Eye (tissue), 1 donor: ENCODE measurements at places on chromosomes 12 and 14.
A peak's percentile ranks its signal among the peaks of the same experiment; 100 is the strongest.

DNA sequence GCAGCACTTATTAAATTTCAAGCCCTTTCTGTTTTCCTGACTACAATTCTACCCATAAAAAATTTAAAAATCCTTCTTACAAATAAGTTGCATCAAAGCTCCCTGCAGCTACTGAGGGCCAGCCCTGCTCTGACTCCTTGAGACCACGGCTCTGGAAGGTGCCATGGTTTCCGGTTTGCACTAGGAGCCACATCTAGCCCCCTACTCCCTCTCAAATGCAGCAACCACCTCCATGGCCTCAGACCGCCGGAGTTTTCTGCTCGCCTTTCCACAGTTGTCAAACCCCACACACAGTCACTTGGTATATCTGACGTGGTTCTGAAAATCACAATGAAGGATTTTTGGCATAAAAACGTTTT, 30.1 kb downstream of the P2RX4 start:
- no peak for DNase-seq

- peak; percentile 95 for DNase-seq
Observed at GRCh38 chr12:122123051-122123760, 44.6 kb downstream of the MLXIP start.

DNA sequence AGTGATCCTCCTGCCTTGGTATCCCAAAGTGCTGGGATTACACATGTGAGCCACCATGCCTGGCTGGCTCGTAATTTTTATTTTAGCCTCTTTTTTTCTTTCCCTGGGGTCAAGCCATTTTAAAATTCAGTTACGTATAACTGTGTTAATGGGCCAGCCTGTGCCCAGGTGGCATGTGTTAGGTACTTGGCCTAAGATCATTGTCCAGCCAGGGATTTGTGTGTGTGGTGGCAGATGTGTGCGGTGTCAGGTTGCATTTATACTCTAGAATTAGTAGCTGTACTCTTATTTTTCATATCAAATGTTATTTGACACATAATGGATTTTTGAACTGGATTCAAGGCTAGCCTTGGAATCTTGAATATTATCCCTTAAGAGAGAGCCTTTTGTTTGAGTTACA, 69.3 kb downstream of the FBXO34 start:
- no peak for DNase-seq

DNA sequence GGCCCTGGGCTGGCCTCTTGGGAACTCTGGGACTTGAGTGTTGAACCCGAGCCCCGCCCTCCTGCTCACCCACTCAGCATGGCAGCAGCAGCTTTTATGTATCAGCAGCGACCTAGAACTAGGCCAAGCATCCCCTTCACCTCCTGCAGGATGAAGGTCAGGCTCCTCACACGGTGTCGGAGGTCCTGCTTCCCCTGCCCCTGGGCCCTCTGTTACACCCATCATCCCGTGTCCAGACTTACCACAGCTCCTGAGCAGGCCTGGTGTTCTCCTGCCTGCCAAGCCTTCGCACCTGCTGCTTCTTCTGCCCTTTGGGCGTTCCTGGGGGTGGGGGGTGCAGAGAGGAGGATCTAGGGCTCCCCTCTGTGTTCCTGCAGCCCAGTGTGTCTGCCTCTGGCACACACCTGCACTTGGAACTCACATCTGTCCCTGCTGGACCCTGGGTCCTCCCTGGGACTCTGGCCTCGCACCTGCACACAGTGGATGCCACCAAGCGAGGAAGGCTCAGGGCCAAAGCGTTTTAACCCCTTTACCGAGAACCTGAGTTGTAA, 80.3 kb downstream of the PAPOLA start:
- DNase-seq, result no peak

- peak; percentile 69 for DNase-seq
Observed at GRCh38 chr12:92927436-92928281, 1.4 kb downstream of the EEA1 start.

GRCh38 chr12:53004178-53004577, 2.1 kb upstream of the EIF4B start:
- peak; percentile 19 for DNase-seq

- no peak for DNase-seq
Observed at GRCh38 chr12:80413462-80413861, 30.6 kb upstream of the PTPRQ start.

DNA sequence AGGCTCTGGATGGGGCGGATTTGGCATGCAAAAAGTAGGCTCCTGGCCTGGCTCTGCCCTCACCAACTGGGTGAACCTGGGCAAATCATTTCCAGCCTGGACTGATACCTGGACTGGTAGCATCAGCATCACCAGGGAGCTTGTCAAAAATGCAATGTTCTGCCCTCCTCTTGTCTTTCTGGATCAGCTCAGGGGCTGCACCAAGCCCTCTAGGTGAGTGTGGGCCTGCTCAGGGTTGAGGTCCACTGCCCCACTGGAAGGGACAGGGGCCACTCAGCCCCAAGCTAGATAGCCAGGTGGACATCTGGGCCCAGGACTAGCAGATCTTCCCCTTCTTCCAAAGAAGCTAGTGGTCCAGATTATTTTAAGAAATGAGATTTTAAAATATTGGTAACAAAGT, 99.6 kb downstream of the RBM19 start:
- DNase-seq, result no peak

- DNase-seq, result no peak
Observed at GRCh38 chr12:11769723-11770514, 120.4 kb downstream of the ETV6 start.

GRCh38 chr12:93706824-93707223, 29.6 kb downstream of the CRADD start:
- no peak for DNase-seq

- DNase-seq, result peak; percentile 75
Observed at GRCh38 chr14:58533446-58533845, 104.3 kb upstream of the DACT1 start.

GRCh38 chr12:120429368-120429767, 8.5 kb upstream of the COX6A1 start:
- DNase-seq, result no peak

GRCh38 chr14:92538412-92538985, 24.9 kb downstream of the RIN3 start:
- no peak for DNase-seq

GRCh38 chr14:51095854-51096823, 1.2 kb upstream of the TRIM9 start:
- no peak for DNase-seq

DNA sequence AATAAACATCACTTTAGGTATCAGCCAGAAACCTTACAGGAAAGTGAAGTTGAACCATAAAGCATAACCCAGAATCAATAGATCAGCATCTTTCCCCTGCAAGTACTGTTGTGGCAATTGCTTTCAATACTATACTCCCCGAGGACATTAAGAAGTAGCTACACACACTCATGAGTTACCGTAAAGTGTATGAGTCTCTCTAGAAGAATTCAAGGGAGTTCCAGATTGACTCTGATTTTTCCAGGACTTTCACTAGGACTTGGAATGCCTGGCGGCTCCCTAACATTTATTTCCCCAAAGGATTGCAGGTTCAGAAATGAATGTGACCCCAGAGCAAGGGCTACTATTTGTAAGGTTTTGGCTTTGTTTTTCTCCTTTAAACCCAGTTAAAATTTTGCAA, 465.4 kb upstream of the MDGA2 start:
- no peak for DNase-seq

- no peak for DNase-seq
Observed at GRCh38 chr12:73240110-73240509, 967.9 kb downstream of the TRHDE start.

- DNase-seq, result peak; percentile 38
Observed at GRCh38 chr12:46494424-46494823, 121.9 kb upstream of the SLC38A2 start.

DNA sequence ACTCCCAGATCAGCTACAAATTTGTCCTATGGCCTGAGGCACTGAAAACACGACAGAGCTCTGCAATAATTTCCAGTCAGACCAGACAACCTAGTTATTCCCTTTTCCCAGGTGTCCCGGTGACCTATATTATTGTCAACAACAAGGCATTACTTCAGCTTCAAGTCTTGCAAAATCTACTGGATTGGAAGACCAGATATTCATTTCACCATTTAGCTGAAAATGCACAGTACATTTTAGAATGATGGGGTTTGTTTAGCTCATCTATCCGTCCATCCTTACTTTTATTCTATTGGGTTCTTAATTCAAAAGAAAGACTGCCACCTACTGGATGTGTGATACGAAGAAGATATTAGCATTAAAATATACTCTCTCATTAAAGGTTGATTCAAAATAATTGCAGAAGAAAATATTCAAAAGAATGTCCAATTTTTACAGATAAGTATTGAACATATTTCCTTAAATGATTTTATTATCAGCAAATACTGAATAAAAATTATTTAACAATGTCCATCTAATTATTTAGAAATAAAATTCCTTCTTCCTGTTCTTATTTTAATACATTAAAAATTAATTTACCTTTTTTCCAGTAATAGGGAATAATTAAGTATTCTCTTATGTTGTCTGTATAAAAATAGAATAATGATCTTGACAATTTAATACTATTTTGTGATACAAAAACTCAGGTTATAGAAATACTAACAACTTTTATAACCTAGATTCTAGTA, 244.9 kb upstream of the LRIG3 start:
- peak; percentile 70 for DNase-seq

- no peak for DNase-seq
Observed at GRCh38 chr14:59254911-59255545, 66.6 kb downstream of the DAAM1 start.

DNA sequence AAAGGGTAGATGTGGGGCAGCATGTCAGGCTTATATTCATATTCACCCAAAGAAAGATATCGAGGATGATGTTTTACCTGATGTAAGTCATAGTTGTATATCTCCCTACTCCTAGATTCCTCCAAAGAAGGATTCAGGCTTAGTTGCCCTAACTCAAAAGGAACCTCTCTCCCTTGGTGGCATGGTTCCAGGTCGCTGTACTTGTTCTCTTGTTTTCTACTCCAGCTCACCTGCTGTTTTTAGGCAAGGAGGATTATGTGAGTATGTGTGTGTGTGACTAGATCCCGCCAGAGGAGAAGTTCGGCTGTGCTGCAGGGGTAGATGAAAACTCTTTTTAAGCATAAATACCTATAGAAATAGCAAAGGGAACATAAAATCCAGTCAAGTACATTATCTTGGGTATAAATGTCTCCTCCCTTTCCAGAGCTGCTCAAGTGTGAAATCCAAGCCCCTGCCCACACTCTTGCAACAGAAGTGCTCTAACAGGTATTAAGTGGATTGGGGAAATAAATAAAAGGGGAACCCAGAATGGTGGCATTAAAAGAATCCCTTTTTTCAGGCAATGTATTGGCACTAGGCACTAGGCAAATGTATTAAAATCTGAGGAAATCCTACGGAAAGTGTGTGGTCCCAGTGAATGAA, 375.7 kb downstream of the ZFP36L1 start:
- no peak for DNase-seq

DNA sequence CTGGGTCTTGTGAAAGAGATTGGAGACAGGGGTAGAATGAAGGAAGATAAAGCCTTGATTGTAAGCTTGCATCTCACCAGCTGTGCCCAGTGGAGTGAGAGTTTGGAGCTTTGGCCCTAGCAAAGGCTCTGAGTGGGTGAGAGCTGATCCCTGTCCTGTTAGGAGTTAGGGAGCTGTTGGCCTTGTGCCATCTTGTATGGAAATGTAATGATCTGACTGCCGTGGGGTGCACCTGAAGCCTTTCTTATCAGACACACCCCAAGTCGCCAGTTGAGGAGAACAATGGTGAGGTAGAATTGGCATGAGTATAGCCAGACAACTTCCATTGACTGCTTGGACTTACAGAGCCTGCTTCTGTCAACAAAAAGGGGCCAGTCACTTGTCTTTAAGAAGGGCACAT, 130.1 kb downstream of the PRKCH start:
- DNase-seq, result no peak

DNA sequence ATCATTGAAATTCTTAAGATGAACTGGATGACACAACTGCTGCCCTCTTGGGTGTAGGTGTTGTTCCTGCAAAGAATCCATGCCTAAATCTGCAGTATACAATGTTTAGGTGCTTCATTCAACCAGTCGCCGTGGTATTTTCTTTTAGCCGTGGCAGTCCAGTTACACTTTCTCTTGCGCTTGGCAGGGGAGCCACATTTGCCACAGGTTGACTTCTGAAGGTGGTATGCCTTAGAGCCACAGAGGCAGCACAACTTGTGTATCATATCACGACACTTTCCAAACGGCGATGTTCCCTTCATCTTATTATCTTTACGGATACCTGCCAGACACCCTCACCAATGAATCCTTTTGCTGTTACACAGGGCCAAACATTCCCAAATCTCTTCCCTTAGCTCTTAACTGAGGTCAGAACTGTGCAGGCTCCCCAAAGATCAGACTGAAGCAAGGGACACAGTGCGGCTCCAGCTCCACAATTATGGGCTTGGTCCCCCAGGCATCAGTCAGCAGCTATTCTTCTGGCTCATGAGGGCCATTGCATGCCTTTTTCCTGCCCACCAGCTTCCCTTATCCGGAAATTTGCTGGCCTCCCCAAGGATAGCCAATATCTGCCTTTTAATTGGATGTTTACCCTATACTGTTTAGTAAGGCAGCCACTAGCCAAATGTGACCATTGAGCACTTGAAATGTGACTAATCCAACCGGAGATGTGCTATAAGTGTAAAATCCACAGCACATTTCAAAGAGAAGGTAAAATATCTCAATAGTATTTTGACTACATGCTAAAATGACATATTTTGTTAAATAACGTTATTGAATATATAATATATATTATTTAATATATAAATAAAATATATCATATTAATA, 50.7 kb downstream of the SENP1 start:
- DNase-seq, result no peak

GRCh38 chr12:55693323-55694187, 14.1 kb downstream of the ITGA7 start:
- no peak for DNase-seq

GRCh38 chr12:76417116-76417515, 68.9 kb upstream of the BBS10 start:
- DNase-seq, result no peak

DNA sequence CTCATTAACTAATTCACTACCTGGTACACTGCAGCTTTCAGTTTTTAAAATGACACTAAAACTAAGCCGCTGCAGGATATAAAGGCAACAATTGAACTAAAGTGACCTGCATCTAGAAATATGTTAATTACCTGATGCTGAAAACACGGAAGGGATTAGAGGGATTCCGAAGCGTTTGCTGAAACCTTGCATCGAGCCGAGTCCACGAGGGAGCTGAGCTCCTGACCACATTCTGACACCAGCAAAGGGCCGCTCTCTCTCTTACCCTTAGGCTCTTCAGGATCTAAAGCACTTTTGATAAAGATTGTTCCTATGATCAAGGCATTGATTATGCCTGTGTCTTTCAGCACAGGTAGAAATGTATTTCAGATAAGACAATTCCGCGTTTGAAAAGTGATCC, 59.5 kb upstream of the CDKN3 start:
- peak; percentile 32 for DNase-seq
